ENCODE measurements at places on chromosomes 1 and 21. TPM values are rescaled to one million over a fixed set of nuclear protein-coding genes. Genes with fewer than 3 reads are reported as not detected.

DNA sequence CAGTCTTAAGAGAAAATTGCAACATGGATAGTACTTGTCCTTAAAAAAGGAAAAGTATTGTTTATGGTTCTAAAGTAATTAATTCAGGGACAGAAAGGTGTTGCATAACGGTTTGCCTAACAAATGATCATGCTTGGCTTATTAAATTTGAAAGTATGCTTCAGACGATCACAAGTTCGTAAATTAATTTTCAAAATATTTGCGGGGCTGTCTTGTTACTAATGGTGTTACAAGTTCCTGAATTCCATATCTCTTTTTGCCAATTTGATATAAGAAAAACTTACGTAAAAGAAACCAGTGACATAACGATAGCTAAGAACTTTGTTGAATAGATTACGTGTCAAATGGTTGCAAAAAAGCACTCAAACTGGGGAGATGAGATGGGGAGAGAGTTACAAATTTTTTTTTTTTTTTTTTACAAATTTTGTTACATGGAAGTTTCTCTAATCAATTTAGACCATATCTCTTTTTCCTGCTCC is 1.3 kb downstream of the AGO3 start:
- DNase-seq, result no peak

SMIM12 gene
- 36.1 TPM for total RNA-seq

DNA sequence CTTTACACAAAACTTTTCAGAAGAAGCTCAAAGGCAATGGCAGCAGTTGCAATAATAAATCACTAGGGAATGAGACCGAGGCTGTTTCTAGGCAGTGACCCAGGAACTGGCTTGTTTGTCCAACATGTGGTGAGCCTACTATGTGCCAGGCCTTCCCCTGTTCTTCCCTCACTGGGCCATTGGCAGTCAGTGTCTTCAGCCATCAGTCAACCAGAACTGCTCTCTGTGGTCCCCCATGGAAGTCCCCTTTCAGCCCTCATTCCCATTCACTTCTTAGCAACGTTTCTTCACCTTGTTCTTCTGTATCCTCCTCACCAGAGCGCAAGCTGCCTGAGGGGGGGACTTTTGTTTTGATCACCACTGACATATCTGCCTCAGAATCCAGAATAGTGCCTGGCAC is 274.1 kb downstream of the RRAGC start:
- DNase-seq, result no peak

ZNF644 gene
- total RNA-seq, result 54.5 TPM

- DNase-seq, result no peak
These were observed 34.1 kb upstream of the ADARB1 start for GRCh38 chr21:45040157-45040711.

GRCh38 chr1:28172713-28173150 is 3.8 kb downstream of the PTAFR start:
- no peak for DNase-seq

DNA sequence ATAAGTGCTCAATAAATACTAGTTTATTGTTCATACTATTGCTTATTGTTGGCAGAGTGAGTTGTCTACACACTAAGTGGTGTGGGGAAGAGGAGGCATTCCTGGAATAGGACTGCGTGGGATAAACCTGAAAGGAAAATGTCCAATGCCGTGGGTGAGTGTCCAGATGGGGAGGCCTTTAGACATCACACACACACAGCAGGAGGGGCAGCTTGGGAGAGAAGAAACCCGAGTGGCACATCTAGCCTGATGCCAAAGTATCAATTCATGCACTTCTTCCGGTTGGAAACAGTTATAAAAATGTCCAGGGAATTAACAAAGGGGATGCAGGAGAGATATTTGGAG is 27.3 kb downstream of the CCN1 start:
- no peak for DNase-seq

GRCh38 chr1:221869779-221870178 is 127.9 kb upstream of the DUSP10 start:
- DNase-seq, result no peak

GRCh38 chr1:18020021-18020817 is 87.4 kb upstream of the IGSF21 start:
- no peak for DNase-seq

- no peak for DNase-seq
These were observed 12.2 kb downstream of the NAV1 start for GRCh38 chr1:201551096-201551495.

DNA sequence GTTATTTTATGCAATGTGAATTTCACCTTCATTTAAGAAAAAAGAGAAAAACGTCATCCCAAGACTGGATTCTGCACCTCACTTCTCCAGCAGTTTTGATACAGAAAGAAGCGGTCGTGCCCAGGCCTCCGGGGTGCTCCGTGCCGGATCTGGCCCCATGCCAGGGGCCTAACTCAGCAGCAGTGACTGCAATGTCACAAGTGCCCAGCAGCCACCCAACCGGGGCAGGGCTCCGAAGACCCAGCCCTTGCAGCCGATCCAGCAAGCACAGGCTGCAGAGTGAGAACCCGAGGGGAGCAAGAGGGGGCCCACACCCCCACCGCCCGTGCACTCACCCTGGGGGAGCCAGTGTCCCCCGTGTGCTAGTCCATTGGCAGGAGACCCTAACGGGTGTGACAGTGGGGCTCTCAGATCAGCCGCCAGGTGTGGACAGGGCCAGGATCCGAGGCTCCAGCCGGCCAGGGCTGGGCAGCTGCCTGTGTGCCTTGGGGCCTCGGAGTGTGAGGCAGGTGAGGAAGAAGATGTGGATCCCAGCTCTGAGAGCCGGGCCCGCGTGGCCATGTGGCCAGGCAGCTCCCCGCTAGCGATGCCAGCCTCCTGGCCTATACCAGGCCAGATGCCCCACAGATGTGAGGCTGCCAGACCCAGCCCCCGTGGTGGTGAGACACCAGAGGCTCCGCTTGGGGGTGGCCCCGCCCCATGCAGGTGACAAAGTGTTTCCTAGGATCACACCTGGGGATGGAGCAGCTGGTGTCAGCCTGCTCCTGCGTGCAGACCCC is 60.6 kb downstream of the MEGF6 start:
- DNase-seq, result no peak

MAST2 gene
- total RNA-seq, result 16.9 TPM

GRCh38 chr1:4488018-4488417 is 166.4 kb upstream of the AJAP1 start:
- no peak for DNase-seq

FBLIM1 gene
- total RNA-seq, result 72.4 TPM

- peak; percentile 40 for DNase-seq
These were observed 1.2 kb upstream of the LHX9 start for GRCh38 chr1:197915862-197916499.

LGR6 gene
- total RNA-seq, result not detected

DNA sequence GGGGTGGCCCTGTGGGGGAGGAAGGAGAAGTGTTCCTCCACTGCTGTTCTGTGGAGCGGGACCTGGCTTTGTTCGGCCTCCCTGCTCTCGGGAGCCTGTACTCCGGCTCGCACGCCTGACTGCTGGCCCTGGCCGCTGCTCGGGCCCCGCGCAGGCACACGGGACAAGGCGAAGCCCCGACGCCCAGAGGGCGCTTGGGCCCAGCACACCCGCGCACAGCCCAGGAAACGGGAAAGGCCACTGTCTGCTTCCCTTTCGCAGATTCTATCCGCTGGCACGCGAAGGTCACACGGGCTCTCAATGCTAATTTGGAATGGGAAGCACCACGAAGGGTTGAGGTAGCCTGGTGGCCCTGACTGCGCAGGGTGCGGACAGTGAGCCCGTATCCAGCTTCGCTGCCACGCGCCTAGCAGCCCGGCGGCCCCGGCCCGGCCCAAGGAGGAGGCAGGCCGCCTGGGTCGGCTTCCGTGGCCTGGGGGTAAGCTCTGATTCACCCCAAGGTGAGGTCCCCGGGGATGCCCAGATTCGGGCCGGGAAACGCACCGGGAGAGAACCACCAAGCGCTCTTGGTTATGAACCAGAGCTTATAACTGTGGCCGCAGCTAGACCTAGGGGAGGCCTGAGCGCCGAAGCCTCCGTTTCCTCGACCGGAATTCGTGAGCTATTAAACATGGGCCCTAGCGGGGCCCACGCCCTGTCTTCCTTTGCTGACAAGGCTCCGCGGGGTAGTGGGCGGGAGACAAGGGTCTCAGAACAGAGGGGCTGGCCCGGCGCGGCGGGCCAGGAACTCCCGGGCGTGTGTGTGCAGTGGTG is 19.7 kb upstream of the TBX15 start:
- DNase-seq, result no peak

ZNF593OS gene
- not detected for total RNA-seq

DNA sequence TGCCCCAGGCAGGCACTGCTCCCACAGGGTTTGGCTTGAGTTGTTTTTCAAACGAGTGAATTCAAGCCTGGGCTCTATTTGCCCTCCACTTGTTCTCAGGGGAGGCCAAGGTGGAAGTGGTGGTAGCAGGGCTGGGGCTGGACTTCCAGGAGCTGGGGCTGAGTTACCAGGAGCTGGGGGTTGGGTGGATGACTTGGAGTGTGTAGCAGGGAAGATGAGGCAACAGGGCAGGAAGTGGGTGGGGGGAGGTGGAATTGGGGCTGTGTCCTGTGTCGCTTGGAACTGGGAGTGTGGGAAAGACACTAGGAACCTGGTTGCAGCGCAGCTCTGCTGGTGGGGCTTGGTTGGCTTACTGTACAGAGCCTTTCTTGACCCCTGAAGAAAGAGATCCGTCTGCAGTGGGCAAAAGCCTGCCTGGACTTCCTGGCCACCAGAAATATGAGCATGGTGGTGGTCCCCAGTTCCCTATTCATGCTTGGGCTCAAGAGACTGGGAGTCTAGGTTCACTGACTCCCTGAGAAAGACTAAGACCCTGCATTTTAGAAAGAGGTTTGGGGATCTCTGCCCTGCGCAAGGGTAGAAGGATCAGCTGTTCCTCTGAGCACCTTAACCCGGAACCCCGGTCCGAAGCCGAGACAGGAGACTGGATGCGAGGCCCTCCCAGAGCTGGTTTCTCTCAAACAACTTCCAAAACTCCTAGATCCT is 3.1 kb downstream of the TFAP2E start:
- no peak for DNase-seq

DNA sequence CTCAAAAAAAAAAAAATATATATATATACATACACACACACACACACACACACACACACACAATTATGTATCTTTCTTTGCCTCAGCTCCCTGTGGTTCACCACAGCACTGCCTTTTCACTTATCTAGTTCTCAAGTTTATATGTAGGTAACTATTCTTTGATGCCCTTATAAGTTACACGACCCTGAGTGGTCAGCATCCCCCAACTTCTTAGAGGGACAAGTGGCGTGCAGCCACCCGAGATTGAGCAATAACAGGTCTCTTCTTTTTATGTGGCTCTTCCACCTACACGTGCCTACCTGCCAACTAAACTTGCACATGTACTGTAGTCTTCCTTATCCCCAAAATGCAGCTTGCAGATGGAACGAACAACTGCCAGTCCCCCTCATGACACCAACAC is 120.8 kb downstream of the GABPA start:
- no peak for DNase-seq

GRCh38 chr1:47821760-47822159 is 175.4 kb downstream of the TRABD2B start:
- DNase-seq, result peak; percentile 26

GRCh38 chr1:184888505-184888904 is 85.8 kb downstream of the NIBAN1 start:
- DNase-seq, result peak; percentile 59

DNA sequence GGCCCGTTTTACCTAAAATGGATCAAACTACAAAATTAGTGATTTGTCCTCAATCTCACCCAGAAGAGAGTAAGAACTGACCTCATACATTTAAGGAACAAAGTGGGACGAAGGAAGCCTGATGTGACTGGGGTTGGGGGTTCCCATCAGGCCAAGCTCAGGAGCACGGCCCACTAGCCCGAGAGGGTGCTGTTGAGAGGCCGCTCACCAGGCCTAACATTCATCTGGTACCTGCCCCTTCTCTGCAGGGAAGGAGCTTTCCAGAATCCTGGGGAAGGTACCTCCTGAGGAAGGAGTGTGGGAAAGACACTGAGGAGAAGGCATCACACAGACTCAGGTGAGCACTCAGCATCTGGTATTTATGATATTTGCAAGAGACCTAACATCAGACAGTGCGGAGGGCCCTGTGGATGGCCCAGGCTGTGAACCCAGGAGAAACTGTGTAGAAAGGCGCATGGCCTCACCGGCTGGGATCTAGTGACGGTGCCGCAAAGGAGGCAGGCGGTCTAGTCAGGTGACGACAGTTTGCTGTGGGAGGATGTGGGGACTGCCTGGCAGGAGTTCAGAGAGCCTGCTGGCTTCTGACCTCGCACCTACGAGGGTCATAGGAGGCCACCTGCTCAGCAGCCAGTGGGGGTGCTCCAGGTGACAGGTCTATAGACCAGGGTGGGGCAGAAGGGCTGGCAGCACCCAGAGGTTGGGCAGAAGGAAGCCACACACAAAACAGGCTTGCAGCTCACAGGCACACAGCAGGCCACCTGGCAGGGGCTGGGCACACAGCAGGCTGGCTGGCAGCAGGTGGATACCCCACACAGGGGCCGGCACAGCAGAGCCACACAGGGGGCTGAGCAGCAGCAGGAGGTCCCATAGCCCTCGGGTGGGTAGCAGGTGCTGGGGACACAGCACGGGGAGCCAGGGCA is 543 bp downstream of the KRTAP12-4 start:
- DNase-seq, result no peak

DNA sequence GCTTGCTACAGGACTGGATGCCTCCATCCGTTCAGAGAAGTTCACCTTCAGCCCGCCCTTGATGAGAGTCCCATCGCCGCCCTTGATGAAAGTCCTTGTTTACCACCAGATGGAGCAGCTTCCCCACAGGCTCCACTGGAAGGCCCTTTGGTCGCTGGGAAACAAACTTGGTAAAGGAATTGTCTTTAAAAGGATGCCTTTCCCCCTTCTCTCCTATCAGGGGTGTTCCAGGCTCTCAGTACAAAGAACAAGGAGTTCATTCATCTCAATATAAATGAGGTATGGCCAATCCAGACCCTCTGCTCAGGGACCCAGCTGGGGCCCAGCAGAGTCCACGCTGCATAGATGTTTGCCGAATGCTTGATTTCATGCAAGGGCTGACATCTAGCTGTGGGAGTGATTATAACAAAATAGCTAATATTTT is 50.8 kb downstream of the CAPN9 start:
- peak; percentile 38 for DNase-seq

- peak; percentile 96 for DNase-seq
These were observed at the start of gene CIART for GRCh38 chr1:150281758-150282557. Gene CIART (plus strand): TSS chr1:150282554. CDS start chr1:150283268, 714 bp downstream.

GRCh38 chr1:151945725-151946722 is 36.7 kb upstream of the THEM4 start:
- DNase-seq, result peak; percentile 99
